ENCODE measurements at places on chromosomes 12 and 14.

GRCh38 chr12:27969624-27970400 is 2.7 kb downstream of the PTHLH start:
- peak; percentile 35 for DNase-seq

DNA sequence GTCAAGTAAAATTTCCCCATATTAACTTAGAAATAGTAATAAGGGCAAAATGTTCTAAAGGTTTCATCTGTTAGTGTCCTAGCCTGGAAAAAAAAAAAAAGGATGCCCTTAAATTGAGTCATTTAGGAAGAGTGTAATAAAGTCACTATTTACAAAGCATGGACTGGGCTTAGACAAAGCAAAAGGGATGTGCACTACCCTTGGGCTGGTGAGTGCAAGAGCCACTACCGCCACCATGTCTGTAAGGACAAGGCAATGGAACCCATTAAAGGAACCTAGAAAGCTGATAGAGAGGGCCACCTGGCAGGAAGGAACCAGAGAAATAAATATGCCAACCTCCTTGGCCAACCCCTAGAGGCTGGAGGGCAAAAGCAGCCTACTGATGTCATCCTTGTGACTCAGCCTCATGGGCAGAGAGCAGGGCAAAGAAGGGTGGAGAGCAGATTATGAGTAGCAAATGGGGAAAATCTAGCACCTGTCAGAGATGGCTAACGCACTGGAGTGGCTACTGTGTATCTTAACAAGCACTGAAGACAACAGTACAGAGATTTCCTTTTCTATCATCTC is 59.5 kb upstream of the FUT8 start:
- DNase-seq, result no peak

- no peak for DNase-seq
These were observed 17.6 kb upstream of the TEX22 start for GRCh38 chr14:105380756-105381155.

DNA sequence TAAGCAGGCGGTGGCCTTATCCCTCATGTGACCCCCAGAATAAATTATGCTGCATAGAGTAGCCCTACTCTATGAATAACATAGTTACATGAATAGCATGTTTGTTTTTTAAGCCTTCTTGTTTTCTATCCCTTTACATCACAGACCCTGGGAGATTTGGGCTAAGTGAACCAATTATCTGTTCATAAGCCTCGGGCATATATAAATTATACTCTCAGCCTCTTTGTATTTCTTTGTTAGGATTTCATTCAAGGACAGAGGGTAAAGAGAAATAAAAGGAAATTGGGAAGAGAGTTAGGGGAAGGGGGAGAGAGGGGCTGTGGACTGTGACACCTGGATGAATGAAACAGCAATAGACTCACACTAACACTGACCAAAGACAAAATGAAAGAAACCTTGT is 35.3 kb upstream of the RTRAF start:
- DNase-seq, result no peak

- no peak for DNase-seq
These were observed 35.6 kb downstream of the CHGA start for GRCh38 chr14:92958373-92959188.

DNA sequence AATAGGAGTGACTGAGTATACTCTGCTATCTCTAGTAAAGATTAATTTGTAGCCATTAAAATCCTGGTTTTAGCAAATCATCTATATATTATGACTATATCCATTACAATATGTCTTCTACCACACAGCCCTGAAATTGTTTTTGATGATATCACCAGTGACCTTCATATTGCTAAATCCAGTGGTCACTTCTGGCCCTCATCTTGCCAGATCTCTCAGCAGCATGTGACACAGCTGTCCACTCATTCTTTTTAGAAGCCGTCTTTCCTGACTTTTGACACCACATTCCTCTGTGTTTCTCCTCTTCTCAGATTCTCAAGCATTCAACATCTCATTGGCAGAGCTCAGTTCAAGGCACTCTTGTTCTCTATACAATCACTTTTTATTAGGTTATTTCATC is 54.9 kb downstream of the CPNE8 start:
- DNase-seq, result no peak

DNA sequence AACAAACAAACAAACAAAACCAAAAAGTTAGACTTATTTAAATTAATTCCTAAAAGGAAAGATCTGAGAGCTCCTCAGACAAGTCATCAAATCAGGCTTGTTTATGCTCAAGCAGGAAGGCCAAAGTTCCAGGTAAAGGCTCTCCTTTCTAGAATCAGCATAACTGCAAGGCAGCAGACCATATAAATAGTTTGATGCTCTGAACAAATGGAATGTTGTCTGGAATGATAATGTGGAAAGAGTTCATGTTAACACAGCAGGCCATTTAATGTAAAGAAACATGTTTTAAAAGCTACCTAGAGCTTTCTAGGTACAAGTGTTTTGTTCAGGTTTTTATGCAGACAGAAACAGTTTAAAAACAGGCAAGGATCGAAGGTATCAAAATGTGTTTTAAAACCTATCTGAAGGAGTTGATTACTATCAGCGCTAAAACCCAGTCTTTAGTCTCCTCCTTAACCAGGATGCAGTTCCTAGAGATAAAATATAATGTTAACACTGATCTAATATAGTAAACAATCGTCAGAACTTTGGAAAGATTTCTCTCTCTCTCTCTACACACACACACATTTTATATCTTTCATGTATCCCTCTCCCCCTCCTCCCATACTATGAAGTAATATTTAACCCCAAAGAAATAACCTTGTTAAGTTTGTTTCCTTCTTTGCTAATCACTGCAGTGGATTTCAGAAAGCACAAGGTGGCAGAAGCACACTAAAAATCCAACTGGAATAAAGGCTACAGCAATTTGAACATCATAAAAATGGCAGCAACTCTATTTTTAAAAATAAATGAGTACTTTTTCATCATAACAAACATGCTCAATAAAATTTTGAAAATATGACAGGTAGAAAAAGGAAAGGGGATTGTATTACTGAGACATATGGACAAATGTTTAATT is 135.5 kb downstream of the PAWR start:
- DNase-seq, result peak; percentile 63

DNA sequence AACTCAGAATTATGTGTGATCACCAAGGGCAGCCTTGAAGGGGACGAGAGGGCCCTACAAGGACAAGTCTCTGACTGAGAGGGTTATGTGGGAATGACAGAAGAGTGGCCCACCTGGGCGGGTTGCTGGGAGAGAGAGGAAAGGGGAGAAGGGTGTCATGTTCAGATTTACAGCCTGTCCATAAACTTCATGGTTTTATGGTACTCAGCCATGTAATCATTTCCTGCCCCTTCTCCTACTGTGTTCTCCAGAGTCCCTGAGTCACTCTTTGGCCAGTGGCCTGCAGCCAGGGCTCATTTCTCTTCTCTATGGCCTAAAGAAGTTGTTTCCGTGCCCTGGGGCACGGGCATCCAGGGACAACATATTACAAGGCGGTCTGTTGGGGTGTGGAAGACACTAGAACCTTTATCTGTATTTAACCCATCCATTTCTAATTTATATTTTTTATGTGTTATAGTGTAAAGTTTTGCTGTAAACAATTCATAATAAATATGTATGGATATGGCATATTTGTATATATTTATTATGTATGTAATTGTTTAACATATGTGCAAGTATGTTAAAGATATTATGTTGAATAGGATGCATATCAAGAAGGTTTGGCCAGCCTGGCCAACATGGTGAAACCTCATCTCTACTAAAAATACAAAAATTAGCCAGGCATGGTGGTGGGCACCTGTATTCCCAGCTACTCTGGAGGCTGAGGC is 26.9 kb downstream of the DDX47 start:
- peak; percentile 91 for DNase-seq

DNA sequence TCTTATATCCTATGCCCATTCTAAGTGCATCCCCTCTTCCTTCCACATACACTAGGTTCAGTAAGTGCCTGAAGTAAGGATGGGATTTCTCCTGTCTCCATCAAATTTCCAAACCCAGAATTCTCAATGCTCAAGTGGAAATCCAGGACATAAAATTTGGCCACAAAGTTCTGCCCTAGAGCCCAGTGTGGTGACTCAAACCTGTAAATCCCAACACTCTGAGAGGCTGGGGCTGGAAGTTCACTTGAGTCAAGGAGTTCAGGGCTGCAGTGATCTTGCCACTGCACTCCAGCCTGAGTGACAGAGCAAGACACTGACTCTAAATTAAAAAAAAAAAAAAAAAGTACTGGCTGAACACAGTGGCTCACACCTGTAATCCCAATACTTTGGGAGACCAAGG is 4.5 kb upstream of the ARF3 start:
- peak; percentile 46 for DNase-seq

DNA sequence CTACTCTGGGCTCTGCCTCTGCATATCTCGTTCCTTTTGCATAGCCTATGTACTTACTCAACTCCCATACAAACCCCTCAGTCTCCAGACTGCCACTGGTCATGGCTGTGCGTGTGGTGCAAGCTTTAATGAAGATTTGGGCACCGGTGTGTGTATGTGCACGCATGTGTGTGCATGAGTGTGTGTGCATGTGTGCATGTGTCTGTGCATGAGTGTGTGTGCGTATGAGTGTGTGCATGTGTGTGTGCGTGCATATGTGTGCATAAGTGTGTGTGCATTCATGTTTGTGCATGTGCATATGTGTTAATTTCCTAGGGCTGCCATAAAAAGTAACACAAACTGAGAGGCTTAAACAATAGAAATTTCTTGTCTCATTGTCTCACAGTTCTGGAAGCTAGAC is 17.1 kb upstream of the TBPL2 start:
- DNase-seq, result no peak

GRCh38 chr12:80161612-80162011 is 62.3 kb downstream of the OTOGL start:
- DNase-seq, result no peak

GRCh38 chr12:2944401-2945047 is 14.7 kb upstream of the TEAD4 start:
- DNase-seq, result no peak

- DNase-seq, result no peak
These were observed 36.8 kb downstream of the IQSEC3 start for GRCh38 chr12:103169-103981.

DNA sequence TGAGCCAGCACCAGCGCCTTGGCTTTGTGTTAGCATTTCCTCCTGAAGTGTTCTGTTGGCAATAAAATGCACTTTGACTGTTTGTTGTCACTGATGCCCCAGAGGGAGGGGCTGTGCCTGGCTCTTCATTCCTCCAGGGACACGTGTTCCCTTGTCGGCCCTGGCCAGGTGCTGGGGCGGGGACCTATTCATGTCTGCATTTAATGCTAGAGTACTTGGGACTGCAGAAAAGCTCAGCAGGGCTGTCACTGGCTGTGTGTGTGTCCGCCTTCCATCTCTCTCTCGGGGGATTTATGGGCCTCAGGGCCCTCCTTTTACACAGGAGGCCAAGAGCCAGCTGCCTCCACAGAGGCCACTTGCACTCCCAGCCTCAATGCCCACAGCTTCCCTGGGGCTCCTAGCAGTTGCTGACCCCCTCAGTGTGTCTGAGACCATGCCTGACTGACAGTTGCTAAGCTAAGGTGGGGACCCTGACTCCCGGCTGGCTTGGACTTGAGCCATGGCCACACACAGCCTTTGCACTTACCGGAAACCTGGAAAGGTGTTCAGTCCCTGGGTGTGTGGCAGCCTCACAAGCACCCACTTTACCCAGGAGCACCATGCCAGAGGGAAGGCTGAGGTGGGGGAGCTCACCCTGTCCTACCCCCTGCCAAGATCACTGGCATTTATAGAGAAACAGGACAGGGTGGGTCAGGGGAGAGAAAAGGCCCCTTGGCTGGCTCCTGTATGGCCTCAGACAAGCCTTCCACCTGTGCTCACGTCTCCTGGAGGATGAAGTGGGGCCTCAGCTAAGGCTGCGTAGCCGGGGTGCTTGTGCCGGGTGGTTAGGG is 27.8 kb downstream of the HIP1R start:
- no peak for DNase-seq
